Transverse colon (tissue), 4 donors: ENCODE measurements at places on chromosomes 1 and 21. TPM values are rescaled to one million over a fixed set of nuclear protein-coding genes. Genes with fewer than 3 reads are reported as not detected.

Gene NUP210L
- not detected for total RNA-seq

GRCh38 chr1:200468264-200469001, 58.6 kb upstream of the ZNF281 start:
- H3K27ac ChIP-seq = no peak overlapping the region
- H3K4me1 ChIP-seq = no peaks in the 10 kb centered on the region
- DNase-seq = no peak
- H3K4me3 ChIP-seq = no peak overlapping the region
- H3K36me3 ChIP-seq = no peaks in the 10 kb centered on the region
- H3K27me3 ChIP-seq = no peaks in the 10 kb centered on the region

GRCh38 chr1:18531503-18531845, 50.7 kb downstream of the KLHDC7A start:
- H3K27ac ChIP-seq = no peak overlapping the region
- H3K27me3 ChIP-seq = no peaks in the 10 kb centered on the region
- no peak overlapping the region for H3K4me3 ChIP-seq
- DNase-seq = no peak
- peaks cover 6% of the 10 kb centered on the region for H3K4me1 ChIP-seq
- no peaks in the 10 kb centered on the region for H3K36me3 ChIP-seq

DNA sequence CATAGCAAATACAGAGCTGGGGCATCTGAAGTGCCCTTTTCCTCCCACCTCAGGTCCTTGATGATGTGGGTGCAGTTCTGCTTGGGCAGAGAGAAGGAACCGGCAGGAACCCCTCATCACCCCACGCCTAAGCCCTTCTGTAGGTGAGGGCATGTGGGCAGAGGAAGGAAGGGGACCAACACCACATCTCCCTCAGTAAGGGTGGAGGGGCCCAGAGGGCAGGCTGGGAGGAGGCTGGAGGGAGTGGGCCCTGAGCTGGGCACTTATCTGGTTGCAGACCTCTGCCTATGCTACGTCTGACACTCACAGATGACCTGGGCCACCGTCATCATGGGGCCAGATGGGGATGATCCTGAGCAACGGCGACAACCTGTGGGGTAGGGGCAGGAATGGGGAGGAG, 11.0 kb downstream of the ZNF687 start:
- no peak for DNase-seq
- peaks cover 49% of the 10 kb centered on the region for H3K36me3 ChIP-seq
- H3K4me1 ChIP-seq = no peaks in the 10 kb centered on the region
- H3K27ac ChIP-seq = no peak overlapping the region

DNA sequence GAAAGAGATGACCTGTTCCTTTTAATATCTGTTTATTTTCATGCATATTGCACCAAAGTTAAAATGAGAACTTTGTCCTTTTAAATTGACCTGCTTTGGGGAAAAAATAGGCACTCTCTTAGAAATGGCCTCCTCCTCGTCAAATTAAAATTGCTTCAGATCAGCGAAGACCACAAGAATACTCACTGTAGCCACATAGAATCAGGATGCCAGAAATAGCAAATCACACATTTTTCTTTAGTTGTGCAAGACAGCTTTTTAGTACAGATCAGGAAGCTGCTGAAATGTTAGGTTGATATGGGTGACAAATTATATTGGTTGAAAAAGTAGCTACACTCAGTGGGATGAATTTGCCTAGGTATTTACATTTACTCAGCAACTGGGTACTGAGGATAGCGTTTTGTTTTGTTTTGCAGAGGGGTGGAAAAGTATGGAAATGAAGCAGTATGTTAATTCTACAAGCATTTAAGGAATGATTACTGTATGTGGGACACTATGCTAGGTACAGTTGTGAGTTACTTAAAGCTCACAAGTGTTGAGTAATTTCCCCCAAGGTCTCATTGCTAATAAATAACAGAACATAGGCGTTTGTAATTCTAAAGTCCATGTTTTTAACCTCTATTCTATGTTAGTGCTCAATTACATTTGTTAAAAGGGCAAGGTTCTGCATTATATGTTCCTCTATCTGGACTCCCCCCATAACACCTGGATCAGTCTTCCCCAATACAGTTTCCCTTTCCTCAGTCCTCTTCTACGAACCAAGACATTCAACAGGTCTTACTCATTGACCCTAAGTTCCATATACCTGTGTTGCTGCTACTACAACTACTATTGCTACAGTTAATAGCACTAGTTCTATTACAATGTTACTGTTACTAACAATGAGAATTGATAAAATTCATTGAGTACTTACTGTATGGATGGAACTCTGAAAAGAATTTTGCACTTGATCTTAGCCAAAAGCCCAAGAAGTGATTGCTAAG, 99.4 kb upstream of the S1PR1 start:
- no peak for DNase-seq
- no peaks in the 10 kb centered on the region for H3K4me1 ChIP-seq
- H3K27ac ChIP-seq = no peak overlapping the region
- no peak overlapping the region for H3K4me3 ChIP-seq
- no peaks in the 10 kb centered on the region for H3K36me3 ChIP-seq

GRCh38 chr21:42414553-42414927, 10.8 kb downstream of the UBASH3A start:
- H3K36me3 ChIP-seq = no peaks in the 10 kb centered on the region
- no peaks in the 10 kb centered on the region for H3K27me3 ChIP-seq
- no peak overlapping the region for H3K27ac ChIP-seq
- H3K4me1 ChIP-seq = no peaks in the 10 kb centered on the region
- DNase-seq = no peak

GRCh38 chr1:225921734-225922709, 2.0 kb downstream of the PYCR2 start:
- H3K27me3 ChIP-seq = no peaks in the 10 kb centered on the region
- no peak for DNase-seq
- H3K27ac ChIP-seq = no peak overlapping the region
- H3K4me3 ChIP-seq = no peak overlapping the region
- H3K4me1 ChIP-seq = peaks cover 32% of the 10 kb centered on the region
- H3K36me3 ChIP-seq = no peaks in the 10 kb centered on the region

DNA sequence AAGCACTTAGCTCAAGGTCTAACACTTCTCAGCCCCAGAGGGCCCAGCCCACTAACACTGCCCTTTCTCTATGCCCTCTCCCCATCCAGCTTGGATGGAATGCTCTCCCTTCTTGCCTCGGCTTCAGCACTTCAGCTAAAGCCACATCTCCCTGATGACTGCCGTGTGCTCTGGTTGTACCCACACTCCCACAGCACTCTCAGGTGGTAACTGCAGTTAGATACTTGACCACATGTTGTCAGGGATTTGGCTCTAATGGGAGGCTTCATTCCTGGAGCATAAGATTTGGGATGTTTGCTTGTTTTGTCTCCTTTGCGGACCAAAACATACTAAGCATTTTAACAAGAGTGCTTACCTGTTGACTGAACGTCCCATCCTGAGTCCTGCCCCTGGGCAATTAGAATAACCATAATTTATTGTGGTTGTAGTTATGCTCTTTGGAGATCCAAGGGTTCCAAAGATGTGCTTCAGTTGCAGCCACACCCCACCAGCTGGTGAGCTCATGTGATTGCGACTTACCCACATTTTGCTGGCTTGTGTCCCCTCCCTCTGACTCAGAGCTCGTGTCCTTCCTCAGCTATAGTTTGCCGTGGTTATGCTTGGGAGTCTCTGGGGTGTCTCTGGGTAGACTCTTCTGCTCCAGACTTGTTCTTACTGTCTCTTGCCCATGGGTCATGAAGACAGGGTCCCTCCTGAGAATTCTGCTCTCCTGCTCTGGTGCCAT, 7.7 kb upstream of the SLC26A9 start:
- no peak overlapping the region for H3K27ac ChIP-seq
- no peaks in the 10 kb centered on the region for H3K36me3 ChIP-seq
- H3K4me3 ChIP-seq = no peak overlapping the region
- no peaks in the 10 kb centered on the region for H3K27me3 ChIP-seq
